Stimulated activated CD4-positive, alpha-beta T cell treated with anti-CD3 and anti-CD28 coated beads, TNF-alpha, amount 100 ng/mL, for 48 hours (primary cell): ENCODE measurements at places on chromosomes 5 and 9.

DNA sequence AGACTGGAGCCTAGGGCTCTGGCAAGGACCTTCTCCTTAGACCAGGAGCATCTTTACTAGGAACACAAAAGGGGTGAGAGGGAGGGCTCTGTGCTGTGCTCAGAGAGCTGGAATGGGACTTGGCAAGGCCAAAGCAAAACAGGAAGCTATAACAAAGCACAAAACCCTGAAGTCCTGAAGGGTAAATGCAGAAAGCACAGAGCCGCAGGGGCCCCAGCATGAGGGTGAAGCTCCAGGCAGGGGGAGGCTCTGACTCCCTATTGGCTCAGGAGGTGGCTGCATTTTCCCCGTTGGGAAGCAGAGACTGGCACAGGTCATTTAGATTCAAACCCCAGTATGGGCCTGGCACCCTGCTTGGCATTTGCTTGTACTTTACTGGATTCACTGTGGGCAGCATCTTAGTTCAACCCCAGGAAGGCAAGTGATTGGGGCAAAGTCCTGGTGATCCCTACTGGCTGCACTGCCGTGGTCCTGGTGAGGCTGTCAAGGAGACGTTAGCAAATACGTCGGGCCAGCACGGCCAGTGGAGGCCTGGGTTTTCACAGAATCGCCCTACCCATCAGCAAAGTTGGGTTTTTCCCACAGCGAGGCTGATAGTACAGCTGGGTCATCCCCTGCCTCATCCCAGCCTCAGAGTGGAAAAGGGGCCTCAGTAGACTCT is 46.3 kb downstream of the GGTA1 start:
- DNase-seq: no peak

GRCh38 chr9:87615136-87615535 is 110.8 kb upstream of the CTSL start:
- DNase-seq: no peak

GRCh38 chr9:109705515-109705914 is 74.5 kb upstream of the PALM2AKAP2 start:
- DNase-seq: no peak

DNA sequence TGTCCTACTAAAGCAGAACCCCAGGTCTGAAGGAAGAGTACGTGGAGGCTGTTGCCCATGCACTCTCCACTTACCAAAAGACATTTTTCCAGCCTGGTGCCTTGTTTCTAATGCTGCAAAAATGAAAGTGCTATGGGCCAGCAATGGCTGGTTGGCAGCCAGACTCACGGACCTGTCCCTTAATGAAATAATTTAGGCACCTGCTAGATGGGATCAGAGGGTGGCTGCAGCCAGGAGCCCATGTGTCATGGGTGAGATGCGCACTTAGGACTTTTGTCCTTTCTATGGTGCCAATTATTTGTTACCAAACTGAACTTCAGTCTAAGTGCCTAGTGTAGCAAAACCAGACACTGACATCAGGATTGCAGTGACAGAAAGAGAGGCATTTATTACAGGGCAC is 276.3 kb downstream of the YTHDC2 start:
- no peak for DNase-seq

GRCh38 chr9:4196376-4196775 is 103.5 kb downstream of the GLIS3 start:
- DNase-seq: no peak

DNA sequence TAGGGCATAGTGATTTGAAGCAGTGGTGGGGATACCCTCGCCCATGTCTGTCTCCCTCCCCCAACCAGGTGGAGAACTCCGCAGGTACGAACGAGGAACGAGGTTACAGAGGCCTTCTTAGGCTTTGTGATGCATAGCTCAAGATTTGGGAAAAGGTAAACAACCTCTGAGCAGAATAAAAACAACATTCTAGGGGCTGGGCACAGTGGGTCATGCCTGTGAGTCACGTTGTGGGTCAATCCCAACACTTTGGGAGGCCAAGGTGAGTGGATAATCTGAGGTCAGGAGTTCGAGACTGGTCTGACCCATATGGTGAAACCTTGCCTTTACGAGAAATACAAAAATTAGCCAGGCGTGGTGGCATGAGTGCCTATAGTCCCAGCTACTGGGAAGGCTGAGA is 3.6 kb upstream of the LCP2 start:
- no peak for DNase-seq

DNA sequence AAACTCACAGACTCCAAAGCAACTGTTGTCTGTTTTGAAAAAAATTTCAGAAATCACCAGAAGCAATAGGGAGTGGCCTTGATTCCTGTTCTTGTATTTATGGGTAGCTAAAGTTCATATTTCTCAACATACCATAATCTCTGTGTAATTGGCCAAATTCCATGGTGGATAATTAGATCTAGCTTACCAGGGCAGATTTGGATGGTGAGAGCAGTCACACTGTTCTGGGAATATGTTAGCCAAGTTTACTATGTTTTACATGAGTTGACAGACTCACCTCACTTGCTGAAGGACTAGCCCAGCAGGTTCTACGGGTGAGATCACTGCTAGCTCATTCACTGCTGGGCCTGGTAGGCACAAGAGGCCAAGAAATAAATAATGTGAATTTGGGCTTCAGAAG is 32.7 kb upstream of the CDKN2B start:
- DNase-seq: no peak

DNA sequence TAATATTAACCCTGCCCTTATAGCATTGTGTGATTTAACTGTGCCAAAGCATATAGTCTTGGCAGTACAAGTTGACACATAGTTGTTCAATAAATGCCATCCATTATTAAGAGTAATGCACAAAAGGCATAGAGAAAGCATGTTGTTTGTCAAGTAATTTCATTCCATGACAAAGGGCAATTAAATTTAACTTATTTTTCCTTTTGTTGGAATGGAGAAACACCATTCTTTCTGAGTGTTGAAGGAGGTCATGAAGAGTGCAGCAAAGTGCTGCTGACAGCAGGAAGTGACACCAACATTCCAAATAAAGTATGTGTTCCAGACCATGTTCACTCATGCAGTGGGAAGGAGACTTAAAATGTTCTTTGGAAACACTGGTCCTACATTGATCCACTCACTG is 29.1 kb downstream of the ANKDD1B start:
- no peak for DNase-seq

GRCh38 chr5:139726248-139726647 is 69.4 kb upstream of the PSD2 start:
- DNase-seq: no peak

GRCh38 chr9:6152788-6153187 is 62.8 kb upstream of the IL33 start:
- DNase-seq: no peak

DNA sequence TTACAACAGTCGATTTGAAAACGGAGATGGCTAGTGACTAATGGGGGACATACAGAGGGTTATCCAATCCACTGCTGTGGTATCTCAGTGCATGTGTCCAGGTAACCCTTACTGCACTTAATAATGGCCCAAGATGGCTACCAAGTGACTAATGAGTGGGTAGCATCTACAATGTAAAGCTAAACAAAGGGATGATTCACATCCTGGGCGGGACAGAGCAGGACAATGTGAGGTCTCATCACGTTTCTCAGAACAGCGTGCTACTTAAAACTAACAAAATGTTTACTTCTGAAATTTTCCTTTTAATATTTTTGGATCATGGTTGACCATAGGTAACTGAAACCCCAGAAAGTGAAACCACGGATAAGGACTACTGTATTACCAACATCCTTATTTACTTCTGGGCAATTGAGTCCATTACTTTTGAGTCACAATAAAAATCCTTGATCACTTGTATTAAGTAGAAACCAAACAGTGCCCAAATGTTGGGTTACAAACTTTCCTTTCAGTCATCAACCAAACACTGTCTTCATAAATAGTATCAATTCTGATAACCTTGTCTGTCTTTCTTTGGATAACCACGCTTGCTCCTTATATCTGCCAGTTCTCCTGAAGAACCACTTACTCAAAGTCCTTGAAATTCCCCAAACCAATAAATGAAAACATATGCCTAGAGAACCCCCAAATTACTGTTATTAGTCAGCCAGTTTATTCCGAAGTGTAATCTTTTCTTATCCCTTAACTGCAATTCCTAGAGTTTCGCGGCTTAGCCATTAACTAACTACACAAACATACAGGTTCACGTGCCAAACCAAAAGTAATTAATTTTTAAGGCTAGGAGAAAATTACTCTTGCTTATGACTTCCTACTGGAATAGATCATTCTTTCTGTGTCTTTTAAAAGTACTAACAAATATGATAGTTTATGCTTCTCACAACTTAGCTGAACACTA is 59.7 kb downstream of the ELL2 start:
- no peak for DNase-seq

- DNase-seq: no peak
Measured at GRCh38 chr9:136310273-136311030, 6.6 kb upstream of the CCDC187 start.

DNA sequence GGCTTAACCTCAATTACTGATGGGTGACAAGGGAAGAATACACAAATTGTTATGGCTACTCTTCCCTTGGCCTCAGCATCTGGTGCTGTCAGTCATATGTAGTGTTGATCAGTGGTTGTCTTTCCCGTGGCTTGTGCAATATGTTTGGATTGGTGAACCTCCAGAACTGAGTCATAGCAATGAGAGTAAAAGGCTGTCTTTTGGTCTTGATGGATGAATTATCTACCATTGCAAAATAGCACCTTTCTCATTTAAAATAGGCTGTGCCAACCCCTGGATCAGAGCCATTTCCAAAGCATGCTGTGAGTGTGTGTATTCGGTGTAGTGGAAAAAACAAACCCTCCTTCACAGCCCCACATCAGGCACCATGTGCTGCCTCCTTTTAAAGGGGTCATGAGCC is 14.6 kb upstream of the F2R start:
- no peak for DNase-seq

DNA sequence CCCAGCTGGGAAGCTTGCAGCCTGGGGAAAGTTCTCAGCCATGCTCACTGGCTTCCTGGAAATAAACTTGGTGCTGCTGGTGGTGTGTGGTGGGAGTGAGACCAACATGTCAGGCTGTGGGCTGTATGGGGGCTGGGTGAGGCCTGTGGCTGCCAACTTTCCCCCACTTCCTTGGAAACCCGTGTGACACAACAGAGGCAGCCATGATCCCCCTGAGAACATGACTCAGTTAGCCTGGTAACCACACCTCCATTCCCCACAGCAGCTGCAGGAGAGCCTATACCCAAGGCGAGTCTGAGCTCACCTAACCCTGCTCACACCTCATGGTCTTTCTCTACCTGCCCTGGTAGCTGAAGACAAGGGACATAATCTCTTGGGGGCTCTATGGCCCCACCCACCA is 72.7 kb upstream of the RGMB start:
- no peak for DNase-seq

DNA sequence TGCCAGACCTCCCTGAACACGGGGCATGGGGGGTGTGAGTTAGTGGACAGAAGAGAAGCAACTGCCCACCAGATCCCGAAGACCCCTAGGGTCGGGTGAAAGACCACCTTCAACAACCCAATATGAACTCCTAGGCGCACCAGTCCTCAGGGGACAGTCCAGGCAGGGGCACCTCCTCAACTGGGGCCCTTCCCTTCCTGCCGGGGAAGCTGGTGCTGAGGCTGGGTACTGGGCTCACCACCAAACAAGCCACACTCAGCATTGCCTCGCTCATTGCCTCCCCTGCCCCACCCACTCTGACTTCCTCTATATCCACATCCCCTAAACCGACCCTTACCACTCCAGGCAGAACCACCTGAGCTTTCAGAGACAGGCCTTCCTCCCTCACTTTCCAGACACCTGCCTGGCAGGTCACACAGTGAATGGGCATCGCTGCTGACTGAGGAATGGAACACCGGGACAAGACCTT is 42.5 kb downstream of the SEMA4D start:
- no peak for DNase-seq

- no peak for DNase-seq
Measured at GRCh38 chr5:37774912-37775483, 64.8 kb downstream of the GDNF start.

DNA sequence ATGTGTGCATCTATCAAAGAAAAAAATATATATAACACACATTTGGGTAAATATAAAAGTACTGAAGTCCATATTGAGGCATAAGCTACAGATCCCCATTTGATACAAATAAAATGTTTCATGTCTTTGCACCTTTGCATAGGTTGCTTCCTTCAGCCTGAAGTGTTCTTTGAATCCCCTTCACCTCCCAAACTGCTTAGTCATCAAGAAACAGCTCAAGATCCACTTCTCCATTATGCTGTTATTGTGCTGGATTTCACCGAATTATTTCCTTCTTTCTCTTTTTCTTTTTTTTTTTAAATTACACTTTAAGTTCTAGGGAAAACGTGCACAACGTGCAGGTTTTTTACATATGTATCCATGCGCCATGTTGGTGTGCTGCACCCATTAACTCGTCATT is 419.1 kb downstream of the ENC1 start:
- DNase-seq: no peak

- DNase-seq: no peak
Measured at GRCh38 chr5:155343468-155343867, 329.9 kb downstream of the KIF4B start.

DNA sequence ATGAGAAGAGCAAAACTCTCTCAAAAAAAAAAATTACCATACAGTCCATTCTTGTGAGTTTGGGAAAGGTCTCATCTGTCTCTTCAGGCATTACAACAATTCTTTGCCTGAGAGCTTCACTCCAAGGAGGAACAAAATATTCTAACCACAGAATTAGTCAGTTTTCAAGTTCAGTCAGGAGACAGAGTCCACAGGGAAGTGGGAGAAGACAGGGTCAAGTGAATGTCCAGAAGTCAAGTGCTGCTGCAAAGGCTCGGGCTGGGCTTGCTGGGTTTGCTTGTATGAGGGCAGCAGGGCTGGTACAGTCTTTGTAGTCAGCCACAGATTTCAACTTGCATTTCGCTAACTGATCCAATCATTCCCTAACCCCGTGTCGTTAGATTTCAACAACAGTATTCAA is 17.6 kb upstream of the HEXB start:
- no peak for DNase-seq
